ENCODE measurements at places on chromosomes 12 and 14.

GRCh38 chr14:85088192-85088591 lies 441.8 kb upstream of the FLRT2 start:
- DNase-seq = no peak

DNA sequence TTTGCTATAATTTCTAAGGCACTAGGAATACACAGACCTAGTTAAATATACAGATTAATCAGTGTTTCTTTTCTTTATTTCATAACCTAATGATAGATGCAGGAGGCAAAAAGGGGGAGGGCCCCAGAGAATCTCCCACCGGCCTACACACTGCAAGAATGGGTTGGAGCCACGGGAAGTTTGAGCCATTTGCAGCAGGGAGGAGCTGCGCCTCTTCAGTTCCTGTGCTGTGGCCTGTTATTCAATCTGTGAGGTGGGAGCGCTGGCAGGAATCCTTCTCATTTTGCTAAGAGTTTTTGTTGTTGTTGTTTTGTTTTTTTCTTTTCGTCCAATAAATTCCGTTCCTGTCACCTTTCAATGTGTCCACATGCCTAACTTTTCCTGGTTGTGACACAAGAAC lies 251.3 kb upstream of the RPL10L start:
- no peak for DNase-seq

GRCh38 chr12:110606253-110606611 lies 7.7 kb upstream of the TCTN1 start:
- no peak for DNase-seq

DNA sequence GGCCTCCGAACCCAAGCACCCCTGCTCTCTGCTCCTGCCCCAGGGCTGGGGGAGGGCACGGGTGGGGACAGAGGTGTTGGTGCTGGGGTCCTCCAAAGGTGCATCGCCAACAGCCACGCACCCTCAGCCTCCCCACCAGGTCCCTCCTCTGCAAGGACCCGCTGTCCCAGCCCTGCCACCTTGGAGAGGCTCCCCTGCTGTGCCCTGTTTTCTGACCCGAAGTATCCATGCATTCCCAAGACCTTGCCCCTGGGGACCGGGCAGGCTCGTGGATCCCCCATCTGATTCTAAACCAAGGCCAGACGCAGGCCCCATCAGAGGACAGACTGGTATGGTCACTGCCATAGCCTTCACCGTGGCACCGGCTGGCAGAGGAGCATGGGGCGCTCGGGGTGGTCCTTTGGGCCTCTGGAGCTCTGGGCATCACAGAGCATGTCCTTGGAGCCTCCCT lies 22.7 kb upstream of the BEGAIN start:
- no peak for DNase-seq

- peak; percentile 93 for DNase-seq
Observed at GRCh38 chr12:132828706-132829534, at the start of gene GOLGA3. TSS of gene GOLGA3 (minus strand) at chr12:132828869. CDS start at chr12:132822128, 6,741 bp downstream.

DNA sequence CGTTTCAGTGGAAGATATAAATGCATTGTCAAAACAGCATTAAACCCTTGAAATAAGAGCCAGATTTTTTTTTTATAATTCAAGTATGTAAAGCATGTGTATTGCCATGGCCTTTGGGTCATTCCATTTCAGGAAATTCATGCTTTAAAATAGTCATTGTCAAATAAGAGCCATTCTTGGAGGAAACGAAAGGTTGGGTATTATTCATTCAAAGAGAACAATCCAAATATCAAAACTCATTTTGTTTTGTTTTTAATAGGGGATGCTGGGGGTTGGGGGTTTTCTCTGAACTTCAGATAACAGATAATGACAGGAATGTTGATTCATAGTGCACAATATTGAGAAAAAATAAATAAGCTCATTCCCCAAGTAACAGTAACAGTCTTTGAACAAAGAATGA lies 174.4 kb upstream of the NUDT4 start:
- DNase-seq = no peak

Measured in foreskin fibroblast (primary cell).